ENCODE measurements at places on chromosomes 6 and 20.

DNA sequence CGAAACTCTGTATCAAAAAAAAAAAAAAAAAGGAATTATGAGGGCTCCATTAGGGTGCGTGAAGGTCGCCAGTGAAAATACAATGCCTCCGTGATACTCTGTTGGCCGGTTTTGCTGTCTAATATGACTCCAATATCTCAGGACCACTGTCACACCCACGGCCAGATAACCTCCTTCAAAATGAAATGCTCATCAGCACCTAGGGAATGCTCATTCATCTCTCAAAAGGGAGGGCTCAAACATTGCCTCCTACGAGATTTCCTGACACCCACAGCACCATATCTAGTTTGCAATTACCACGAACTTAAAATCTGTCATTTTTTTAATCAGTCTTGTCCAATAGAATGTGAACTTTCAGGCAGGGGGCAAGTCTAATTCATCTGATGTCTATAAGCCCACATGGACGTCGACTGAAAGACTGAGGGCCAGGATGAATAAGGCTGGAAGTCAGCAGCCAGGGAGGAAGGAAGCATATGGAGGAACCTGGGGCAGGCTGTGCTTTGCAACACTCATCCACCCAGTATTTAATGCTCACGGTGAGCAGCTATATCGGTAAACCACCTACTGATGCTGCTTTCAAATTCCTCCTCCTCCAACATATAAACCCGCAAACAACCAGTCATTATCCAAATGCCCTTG lies 42.8 kb downstream of the MAP3K5 start:
- no peak for DNase-seq

DNA sequence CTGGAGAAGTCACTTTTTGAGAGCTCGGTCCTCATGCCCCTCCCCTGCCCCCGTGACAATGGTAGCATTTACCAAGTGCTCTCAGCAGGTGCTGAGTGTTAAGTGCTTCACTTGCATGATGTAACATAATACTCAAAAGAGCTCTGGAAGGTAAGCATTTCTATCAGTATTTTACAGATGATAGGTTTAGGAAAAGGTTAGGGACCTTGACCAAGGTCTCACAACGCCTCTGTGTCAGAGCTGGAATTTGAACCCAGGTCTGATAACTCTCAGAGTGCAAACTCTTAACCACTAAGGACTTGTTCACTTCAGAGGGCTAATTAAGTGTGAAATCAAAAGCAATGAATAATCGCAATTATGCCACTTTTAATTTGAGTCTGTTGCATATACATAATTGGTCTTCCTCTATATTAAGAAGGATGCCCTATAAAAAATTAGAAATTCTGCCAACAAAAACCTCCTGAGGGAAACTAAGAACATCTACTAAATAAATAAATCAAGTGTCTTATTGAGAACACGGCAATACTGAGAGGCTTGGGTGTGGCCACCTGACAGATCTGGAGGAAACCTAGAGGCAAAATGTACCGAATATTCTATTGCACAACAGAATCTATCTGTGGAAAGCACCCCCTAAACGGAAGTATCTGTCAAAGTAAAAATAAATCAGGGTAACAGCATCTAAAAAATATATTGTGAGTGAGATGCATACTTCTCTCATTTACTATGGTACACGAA lies 109.8 kb downstream of the BACH2 start:
- DNase-seq: no peak

GRCh38 chr6:56343295-56343694 lies 95.9 kb upstream of the COL21A1 start:
- DNase-seq: no peak

DNA sequence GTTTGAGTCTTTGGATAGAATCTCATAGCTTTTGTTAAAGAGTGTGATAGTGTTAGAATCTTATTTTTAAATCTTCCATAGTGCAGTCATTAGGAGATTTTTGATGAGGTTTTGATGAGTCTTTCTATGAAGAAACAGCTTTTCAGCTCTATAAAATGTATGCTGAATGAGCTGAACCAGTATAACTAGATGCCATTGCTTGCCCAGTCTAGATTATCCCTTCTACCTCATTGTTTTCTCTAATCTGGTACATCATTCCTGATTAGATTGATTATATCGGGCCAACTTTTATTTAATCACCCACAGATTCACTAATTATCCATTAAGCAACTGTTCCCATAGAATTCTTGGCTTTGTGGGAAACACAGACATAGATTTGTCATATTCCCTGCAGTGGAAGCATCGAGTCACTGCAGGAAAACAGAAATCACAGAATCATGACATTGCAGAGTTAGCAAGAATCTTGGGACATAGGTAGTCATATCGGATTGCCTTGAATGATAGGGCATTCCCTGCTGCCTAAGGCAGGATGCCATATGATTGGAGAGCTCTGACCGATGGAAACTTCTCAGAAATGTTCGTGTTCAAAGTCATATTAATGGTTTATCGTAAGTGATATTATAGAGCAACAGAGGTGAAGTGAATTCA lies 882.7 kb upstream of the FLRT3 start:
- DNase-seq: no peak

- DNase-seq: no peak
These were observed 24.7 kb downstream of the TRAF3IP2 start for GRCh38 chr6:111580826-111581505.

GRCh38 chr6:45772886-45773495 lies 242.7 kb downstream of the CLIC5 start:
- DNase-seq: no peak

DNA sequence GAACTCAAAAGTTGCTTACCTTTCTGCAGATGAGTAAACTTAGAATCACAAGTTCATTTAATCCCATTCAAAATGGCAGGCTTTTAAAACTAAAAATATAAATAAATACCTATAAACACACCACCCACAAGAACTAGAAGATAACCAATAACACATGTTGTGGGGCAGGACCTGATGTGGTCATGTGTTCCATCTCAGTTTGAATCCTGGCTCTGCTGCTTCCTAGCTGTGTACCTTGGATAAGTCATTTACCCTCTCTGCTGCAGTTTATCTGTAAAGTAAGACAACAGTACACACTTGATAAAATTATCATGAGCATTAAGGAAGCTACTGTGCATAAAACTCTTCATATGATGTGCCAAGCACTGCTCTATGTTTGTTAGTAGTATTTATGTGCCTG lies 22.0 kb downstream of the TRIM27 start:
- DNase-seq: no peak

DNA sequence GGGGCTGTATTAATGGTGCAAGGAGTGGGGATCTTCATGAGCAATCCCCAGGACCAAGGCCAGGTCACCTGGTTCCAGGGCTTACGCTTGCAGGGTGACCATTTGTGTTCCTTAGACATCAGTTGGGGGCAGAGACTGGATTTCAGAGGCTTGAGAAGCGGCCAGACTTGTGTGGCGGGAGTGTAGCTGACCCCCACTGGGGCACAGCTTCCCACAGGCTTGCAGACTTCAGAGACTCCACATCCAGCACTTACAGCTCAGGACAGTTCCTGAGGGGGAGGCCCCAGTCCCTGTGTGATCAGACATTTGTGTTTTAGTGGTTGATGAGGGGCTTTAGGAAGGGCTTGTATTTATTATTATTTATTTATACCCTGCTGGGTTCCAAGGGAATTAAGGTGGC lies 15.3 kb downstream of the TJAP1 start:
- DNase-seq: no peak

Measured in NCI-H1105 (cell line).